AG08395 (cell line): ENCODE measurements at places on chromosomes 7 and 10.

DNA sequence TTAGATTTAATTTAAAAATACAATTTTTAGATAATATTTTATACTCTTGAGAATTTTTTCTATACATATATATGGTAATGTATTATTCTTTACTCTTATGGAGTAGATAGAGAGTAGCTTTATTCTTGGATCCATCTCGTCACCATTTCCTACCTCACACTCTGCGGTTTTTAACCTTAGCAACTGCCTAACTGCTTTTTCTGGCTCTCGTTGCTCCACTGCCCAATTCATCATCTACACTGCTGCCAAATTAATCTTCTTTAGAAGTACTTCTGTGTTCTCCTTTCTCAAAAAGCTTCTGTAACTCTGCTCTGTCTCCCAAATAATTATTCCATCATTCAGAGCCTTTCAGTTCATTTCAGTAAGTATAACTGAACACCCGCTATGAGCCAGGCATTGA, 35.3 kb downstream of the CAPZA2 start:
- no peak for DNase-seq

- DNase-seq = no peak
Observed at GRCh38 chr10:128867819-128868218, 599.2 kb upstream of the MGMT start.

- DNase-seq = no peak
Observed at GRCh38 chr7:71408271-71408670, 276.3 kb downstream of the GALNT17 start.

DNA sequence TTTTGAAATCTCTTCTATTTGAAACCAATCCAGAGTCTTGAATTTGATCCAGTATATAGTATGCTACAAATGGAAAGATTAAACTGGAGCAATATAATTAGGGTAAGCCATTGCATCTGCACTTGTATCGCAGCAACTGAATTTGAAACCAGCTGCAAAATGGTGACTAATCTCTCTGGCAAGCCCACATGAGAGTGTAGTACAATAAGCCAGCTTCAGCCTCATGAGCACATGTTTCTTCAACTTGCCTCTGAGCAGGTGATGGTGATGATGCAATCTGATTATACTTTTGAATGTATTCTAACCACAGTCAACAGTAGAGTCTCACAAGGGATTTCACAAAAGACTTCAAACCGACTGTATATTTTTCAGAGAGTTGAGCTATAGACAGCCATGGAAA, 829 bp upstream of the RPA3 start:
- peak; percentile 64 for DNase-seq

- DNase-seq = peak; percentile 100
Observed at GRCh38 chr7:102464577-102465280, at the start of the genes ALKBH4 and LRWD1. ALKBH4 (minus strand) TSS chr7:102464863; CDS start chr7:102464836, 27 bp downstream. LRWD1 (plus strand) TSS chr7:102464984; CDS start chr7:102465081, 97 bp downstream.

DNA sequence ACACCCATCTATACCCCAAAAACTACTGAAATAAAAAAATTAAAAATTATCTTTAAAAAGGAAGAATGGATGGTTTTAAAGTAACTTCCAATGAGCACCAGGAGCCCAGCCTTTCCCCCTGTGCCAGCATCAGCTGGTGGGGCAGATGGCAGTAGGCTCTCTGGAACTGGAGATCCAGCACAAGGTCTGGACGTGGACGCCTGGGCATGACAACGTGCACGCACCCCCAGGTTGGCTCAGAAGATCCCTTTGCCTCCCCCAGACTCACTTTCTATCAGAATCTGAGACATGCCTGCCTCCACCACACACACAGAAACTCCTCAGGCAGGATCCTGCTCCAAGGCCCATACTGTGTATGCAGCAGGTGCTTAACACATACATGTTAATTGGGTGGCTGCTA, 35.8 kb downstream of the TCERG1L start:
- DNase-seq = no peak

DNA sequence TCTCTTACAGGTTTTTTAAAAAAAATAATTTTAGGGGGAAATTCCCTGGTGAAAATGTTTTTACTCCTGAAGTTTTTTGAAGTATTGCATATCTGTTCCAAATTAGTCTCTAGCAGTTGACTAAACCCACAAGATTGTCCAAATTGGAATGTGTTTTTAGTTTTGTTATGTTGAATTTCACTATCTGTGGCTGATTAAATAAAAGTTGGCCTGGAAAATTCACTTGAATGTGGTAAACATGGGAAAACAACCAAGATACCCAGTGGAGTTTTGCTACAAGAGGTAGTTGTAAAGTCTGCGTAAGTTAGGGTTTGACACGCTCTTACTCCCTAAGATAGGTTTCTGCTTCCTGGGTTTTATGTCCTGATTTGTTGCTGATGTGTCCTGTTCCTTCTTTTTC, 3.3 kb downstream of the TSGA13 start:
- peak; percentile 46 for DNase-seq

DNA sequence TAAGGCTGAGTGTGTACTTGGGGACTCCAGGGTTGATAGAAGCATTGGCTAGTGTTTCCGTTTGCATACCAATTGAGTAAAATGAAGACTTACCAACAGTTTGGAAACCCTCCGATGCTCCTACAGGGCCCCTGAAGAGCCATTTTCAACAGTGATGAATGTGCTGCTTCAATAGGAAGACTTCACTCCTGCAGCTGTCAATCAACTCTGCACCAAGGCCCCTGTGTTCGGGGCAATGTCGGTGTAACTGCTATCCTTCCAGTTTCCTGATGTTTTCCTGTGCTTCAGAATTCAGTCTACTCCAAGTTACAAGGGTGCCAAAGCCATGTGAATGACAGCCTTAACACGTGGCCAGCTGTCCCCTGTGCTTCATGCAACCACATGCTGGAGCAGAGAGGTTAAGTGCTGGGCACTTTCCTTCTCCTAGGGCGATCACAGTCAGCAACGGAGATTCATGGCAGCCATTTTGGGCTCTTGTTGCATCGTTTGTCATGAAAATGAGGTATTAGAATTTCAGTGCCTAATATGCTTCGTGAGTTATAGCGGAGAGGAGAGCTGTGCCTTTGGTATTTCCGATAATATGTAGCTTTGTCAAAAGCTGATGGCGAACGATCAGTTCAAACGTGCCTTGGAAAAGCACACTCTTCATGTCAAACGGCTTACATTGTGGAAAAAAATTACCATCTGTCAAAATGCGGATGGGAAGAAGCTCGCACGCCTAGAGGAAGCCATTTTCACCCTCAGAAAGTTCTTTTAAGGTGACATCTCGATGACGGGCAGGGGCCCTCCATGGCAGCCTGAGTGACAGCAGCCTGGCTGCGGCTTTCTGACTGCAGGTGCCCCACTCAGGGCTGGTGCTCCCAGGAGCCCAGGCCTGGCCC, 287.8 kb downstream of the ACTR3B start:
- no peak for DNase-seq

GRCh38 chr10:122462533-122463465, 1.4 kb downstream of the HTRA1 start:
- DNase-seq = peak; percentile 43

GRCh38 chr10:98676895-98677294, 230.2 kb upstream of the HPS1 start:
- no peak for DNase-seq

DNA sequence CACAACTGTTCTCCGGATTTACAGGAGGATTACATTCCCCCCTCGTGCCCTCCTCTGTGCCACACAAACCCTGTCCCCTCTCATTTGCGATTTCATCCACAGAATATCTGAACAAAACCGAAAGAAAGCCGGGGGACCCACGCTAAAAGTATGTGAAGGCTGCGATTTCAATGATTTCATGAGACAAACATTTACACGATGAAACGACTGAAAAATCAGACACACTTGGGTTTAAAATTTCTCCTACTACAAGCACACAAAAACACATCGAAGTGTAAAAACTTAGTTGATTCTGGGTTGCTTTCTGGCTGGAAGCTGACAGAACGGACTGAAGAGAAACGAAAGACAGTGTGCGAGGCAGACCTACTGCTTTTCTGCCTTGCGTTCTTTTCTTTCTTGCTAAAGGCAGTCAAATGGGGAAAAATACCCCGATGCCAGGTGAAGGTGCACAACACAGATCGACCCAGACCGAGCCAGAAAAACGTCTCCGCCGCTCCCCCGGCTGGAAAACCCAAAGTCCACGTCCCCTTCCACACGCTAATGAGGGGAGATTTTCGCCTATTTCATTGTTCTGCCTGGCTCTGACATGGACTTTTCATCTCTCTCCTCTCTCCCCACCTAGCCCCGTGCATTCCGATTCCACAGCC, 1.2 kb downstream of the HIPK2 start:
- peak; percentile 46 for DNase-seq

DNA sequence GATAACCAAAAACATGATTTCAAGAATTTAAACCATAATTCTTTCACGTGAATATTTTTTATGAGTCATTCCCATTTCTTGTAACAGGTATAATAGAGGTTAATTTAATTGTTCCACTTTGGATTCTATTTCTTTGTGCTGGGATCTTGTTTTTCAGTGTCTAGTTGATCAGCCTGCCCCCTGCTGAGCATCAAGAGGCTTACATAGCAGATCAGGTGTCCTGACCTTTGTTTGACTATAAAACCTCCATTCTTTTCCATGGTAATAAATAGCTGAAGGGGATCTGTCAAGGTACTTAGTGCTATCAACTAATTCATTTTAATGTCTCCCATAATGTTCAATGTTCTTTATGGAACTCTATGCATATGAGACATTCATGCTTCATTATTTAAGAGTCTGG, 4.9 kb downstream of the COL17A1 start:
- no peak for DNase-seq

DNA sequence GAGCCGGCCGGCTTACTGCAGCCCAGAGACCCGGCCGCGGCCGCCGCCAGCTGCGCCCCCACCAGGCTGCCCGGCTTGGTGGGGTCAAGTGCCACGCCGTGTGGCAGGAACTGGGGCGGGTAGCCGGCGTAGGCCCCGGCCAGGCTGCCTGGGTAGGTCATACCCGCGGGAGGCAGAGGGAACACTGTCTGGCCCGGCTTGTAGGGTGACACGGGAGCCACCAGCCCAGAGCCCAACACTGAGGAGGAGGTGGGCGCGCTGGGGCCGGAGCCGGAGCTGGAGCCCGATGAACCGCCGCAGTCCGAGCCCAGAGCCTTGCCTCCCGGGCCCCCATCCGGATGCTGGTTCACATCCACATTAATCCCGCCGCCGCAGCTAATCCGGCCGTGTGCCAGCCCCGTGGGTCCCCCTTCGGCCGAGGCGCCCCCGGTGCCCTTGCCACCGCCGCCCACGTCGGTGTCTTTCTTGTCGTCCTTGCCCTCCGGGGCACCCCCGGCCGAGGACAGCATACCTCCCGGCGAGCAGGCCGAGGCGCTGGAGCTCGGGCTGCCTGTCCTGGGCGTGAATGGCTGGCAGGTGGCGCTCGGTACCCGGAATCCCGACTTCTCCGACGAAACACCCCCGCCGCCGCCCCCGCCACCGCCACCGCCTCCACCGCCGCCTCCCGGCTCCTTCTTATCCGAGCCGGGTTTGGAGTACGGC, 2.0 kb downstream of the ZNF503 start:
- DNase-seq = peak; percentile 66

GRCh38 chr10:46250481-46250880, 36.3 kb upstream of the ANTXRL start:
- DNase-seq = no peak

- DNase-seq = peak; percentile 88
Observed at GRCh38 chr10:5033061-5033778, 29.6 kb upstream of the AKR1C2 start.

DNA sequence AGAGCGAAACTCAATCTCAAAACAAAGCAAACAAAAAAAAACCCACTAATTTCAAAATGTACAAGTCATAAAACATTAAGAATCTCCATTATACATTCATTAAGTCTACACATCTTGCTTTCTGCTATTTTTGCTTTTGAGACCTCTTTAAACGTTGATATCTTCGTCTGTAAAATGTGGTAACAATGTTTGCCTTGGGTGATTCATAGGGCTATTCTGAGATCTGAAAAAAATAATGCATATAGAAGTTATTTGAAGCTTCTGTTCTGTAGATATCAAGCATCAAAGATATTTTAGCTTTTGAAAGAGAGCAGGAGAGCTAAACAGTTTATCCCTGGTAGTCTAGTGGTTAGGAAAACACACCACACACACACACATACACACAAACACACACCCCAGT, 158.1 kb upstream of the PLXDC2 start:
- DNase-seq = no peak

GRCh38 chr7:96737545-96738050, 28.0 kb upstream of the SEM1 start:
- DNase-seq = no peak

- DNase-seq = no peak
Observed at GRCh38 chr10:86793696-86794095, 37.3 kb downstream of the BMPR1A start.

DNA sequence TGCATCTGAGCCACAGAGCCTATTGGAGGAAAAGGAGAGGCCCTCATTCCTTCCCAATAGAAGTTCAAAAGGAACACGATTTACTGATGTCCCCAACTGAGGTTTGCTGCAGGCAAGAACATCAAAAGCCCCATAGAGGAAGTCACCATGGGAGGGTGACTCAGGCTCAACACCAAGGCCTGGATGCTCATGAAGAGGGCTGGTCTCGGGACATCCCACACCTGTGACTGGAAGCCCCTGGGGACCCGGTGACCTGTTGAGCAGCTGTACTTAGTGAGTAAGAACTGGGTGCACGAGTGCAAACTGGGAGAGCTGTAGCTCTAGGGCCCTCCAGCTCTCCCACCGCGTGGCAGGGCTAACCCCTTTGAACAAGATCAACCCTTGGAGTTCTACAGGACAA, 38.0 kb downstream of the CYTH3 start:
- no peak for DNase-seq

GRCh38 chr10:124999433-125000365, 57.8 kb downstream of the ZRANB1 start:
- DNase-seq = peak; percentile 89

DNA sequence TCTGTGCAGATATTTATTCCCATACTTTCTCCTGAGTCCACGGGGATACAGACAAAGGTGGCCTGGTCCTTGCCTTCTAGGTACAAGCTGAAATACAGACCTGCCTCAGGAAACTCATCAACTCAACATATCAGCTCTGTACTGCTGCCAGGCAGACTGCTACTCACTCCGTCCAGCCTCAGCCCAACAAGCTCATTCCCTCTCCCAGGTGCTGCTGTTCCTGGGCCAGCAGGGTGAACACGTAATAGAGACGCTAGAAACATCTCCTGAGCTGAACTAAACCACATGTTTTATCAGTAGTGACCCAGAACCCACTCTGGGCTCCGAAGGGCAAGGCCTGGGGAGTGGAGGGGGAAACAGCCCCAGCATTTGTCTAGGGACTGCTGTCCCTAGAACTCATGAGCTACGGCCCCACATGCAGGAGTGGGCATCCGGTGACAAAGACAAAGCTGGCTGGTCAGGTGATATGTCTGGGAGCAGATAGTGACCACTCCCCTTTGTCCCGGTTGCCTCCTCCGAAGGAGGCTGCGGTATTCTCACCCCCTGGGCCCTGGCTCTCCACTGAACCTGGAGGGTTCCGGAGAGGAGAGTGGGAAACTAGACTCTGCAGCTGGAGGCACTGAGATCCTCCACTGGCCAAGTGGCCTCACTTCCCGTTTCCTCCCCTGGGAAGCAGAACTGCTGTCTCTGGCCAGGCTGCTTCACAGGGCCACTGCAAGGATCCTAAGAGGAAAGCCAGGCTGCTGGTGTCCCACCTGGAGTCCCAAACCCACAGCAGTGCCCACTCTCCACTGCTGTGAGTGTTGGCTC, 116.1 kb downstream of the FAM53B start:
- DNase-seq = no peak

- no peak for DNase-seq
Observed at GRCh38 chr10:74344306-74344705, 193.3 kb downstream of the ADK start.

GRCh38 chr7:41732843-41733306, 30.0 kb upstream of the INHBA start:
- DNase-seq = peak; percentile 19
